Mesothelial cell of epicardium (in vitro differentiated cells): ENCODE measurements at places on chromosomes 3 and 15.

GRCh38 chr15:81893182-81893835 lies 152.5 kb downstream of the MEX3B start:
- no peak for DNase-seq

- no peak for DNase-seq
Measured at GRCh38 chr3:62999158-62999557, 123.9 kb upstream of the CADPS start.

DNA sequence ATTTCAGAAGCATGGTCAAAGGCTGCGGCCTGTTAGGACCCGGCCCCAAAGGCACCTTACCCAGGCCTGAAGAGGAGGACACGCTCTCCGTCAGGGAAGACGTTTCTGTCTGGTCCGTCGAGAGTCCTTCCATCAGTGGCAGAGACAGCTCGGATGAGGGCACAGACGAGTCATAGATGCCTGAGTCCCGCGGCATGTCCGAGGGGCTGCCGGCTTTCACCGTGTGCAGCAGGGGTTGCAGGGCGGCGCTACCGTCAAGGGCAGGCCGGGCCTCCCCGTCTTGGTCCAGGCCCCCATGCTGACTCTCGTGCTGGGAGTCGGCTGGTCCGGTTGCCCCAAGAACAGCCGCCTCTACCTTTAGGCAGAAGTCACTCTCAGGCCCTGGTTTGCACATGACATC lies 37.1 kb downstream of the SPATA12 start:
- DNase-seq, result no peak

GRCh38 chr15:29944925-29945324 lies 122.7 kb upstream of the TJP1 start:
- no peak for DNase-seq

GRCh38 chr3:184656829-184657681 lies 54.8 kb downstream of the MAGEF1 start:
- DNase-seq, result no peak

GRCh38 chr3:55597641-55598040 lies 110.5 kb upstream of the WNT5A start:
- no peak for DNase-seq

DNA sequence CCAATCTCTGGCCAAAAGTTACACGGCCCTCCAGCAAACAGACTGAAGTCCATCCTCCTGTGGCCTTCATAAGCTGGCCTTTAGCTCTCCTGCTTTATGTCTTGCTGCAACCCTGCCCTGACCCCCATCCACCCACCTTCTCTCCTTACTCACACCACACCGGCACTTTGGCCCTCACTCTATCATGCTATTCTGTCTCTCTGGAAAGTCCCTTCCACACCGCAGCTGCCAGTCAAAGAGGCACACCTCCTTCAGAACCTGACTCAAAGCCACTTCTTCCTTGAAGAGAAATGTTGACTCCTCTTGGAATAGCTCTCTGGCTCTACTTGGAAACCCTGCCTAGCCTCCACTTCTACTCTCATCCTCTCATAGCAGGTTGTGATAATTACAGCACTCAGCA lies 4.5 kb downstream of the GPR156 start:
- no peak for DNase-seq

- no peak for DNase-seq
Measured at GRCh38 chr3:171770689-171771620, 39.3 kb downstream of the PLD1 start.

DNA sequence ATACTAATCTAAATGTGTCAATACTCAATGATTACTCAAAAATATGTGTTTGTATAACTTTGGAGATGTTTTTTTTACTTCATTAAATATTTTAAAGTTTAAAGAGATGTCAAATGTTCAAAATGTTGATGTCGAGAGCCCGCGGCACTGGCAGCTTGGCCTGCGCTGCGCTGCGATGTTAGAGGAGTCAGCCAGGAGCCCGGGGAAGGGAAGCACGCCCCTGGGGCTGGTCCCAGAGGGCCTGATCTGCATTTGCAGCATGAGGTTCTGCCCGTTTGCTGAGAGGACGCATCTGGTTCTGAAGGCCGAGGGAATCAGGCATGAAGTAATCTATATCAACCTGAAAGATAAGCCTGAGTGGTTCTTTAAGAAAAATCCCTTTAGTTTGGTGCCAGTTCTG lies 66.4 kb upstream of the ATP2C1 start:
- DNase-seq, result no peak

GRCh38 chr3:168427835-168428475 lies 332.2 kb upstream of the GOLIM4 start:
- no peak for DNase-seq

GRCh38 chr3:140347151-140347550 lies 330.7 kb upstream of the TRIM42 start:
- DNase-seq, result no peak

- no peak for DNase-seq
Measured at GRCh38 chr15:25850154-25851111, 12.7 kb downstream of the ATP10A start.
